ENCODE measurements at places on chromosomes 2 and 18.

DNA sequence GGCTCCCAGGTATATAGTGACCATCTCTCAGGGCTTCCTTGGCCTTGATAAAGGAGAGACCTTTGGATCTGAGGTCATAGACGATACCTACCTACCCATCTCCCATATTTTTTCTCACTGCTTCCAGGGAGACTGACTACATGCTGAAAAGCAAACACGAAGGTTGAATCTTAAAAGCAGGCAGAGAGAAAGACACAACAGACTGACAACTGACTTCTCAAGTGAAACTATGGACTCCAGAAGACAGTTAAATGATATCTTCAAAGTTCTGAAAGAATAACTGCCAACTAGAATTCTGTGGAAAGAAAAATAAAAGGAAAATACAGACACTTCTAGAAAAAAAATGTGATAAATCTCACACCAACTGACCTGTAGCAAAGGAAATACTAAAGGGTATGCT, 76.5 kb upstream of the HAAO start:
- no peak for DNase-seq

DNA sequence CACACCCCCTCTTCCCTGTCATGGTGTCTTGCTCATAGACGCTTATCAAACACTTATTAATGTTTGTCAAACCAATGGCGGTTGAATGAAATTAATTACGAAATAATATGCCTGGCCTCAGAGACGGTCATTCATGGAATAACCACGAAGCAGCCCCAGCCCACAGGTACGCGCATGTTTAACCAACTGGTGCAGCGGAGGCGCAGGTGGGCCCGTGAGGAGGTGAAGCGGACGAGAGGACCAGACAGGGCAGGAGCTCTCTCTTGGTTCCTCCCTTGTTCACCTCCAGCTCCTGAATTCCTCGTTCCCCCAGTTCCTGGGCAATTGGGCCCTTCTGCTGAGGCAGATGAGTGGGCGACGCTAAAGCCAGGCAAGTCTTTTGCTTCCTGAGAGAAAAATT, 169.8 kb downstream of the TNS1 start:
- no peak for DNase-seq

DNA sequence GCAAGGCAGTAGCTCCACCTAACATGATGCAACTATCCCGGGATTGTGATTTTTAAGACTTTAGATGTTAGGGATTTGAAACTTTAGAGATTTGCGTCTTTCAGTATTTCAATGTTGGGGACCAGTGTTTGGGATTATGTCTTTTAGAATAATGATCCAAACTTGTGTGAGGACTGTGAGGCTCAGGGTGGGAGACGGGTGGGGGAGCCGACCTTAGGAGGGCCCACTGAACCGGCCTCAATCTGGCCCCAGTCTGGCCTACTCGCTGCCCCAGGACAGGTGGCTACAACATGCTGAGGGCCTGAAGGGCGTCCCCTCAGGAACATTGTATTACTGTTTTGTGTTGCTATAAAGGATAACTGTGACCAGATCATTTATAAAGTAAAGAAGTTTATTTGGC, 10.7 kb downstream of the AMER3 start:
- DNase-seq, result no peak

- no peak for DNase-seq
Measured at GRCh38 chr2:143190431-143190830, 61.2 kb downstream of the ARHGAP15 start.

GRCh38 chr18:13551305-13551603, 175.1 kb downstream of the FAM210A start:
- DNase-seq, result no peak

GRCh38 chr2:143121957-143122356, 7.3 kb upstream of the ARHGAP15 start:
- no peak for DNase-seq

- no peak for DNase-seq
Measured at GRCh38 chr18:55353806-55354205, 234.2 kb downstream of the TCF4 start.

DNA sequence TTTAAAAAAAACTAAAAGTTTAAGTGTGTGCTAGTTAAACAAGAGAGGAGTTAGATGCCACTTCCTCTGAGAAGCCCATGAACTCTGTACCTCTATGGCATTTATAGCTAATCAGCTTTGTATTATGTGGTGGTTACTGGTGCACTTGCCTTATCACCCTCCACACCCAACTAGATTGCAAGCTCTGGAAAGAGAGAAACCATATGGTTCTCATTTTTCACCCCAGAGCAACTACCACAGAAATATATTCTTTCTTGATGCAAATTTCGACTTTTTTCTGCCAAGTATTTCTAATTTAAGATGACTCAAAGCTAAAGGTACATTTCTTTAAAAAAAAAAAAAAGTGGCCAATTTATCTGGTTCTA, 24.2 kb downstream of the RAPH1 start:
- DNase-seq, result no peak

- DNase-seq, result no peak
Measured at GRCh38 chr2:239256350-239256743, 144.5 kb downstream of the HDAC4 start.

GRCh38 chr2:151032741-151033191, 228.9 kb downstream of the RBM43 start:
- peak; percentile 70 for DNase-seq

DNA sequence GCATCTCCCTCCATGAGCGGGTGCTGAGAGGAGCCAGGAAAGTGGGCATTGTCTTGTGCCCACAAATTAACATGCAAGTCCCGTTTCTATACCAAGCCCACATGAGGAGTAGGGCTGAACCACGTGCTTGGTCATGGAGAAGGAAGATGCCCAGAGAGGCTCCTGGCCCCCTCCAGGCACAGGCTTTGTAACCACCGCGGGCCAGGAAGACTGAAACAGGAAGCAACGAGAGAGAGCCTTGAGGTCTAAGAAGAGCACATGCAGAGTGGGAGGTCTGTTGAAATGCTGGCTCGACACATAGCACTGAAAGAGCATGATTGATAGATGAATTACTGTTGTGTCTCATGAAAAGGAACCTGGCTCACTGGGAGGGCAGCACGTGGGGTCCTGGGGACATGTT, 36.3 kb downstream of the VWA3B start:
- DNase-seq, result no peak

- DNase-seq, result no peak
Measured at GRCh38 chr2:4673025-4673489, 969.7 kb downstream of the DCDC2C start.

DNA sequence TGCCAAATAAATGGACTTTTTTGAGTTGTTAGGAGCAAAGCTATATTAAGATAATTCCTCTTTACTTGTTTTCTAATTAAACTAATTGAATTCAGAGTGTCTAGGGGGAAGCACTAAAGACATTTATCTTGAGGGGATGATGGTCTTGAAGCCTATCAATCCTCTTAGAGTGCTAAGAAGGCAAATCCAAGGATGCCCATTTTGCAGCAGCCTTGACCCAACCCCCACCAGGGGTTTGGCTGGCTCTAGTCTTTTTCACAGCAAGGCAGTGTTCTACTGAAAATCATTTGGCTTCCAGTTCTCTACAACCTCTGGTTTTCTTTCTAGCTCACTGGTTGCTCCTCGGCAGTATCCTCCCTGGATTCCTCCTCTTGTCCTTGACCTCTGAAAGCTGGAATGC, 6.5 kb upstream of the RAX start:
- DNase-seq, result no peak

DNA sequence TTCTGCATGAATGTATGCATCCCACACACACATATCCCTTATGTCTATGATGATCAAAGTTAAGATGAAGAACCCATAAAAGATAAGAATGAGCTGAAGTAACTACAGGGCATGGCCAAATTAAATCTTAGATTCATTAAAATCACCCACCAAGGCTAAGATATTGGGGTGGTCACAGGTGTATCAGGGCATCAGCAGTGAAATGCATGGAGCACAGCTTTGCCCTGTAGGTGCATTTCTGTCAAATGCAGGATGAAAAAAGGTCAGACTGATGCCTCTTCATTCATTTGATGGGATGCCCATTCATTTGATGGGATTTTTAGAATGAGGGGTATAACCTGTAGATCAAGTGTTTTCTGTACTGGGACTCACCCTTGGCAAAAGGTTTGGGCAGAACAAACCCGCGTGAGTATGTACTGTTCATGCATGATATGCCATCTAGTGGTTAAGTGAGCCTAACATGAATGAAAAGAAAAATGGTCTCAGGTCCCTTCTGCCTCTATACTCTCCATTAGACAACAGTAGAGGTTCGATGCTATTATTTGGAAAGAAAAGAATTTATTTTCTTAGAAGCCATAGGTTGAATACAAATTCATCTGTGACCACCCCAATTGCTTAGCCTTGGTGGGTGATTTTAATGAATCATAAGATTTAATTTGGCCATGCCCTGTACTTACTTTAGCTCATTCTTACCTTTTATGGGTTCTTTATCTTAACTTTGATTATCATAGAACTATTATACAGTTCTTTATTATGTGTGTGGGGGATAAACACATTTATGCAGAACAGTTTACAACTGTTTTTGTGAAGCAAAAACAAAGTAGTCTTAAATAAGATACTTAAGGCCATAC, 43.2 kb upstream of the NOSTRIN start:
- peak; percentile 11 for DNase-seq

DNA sequence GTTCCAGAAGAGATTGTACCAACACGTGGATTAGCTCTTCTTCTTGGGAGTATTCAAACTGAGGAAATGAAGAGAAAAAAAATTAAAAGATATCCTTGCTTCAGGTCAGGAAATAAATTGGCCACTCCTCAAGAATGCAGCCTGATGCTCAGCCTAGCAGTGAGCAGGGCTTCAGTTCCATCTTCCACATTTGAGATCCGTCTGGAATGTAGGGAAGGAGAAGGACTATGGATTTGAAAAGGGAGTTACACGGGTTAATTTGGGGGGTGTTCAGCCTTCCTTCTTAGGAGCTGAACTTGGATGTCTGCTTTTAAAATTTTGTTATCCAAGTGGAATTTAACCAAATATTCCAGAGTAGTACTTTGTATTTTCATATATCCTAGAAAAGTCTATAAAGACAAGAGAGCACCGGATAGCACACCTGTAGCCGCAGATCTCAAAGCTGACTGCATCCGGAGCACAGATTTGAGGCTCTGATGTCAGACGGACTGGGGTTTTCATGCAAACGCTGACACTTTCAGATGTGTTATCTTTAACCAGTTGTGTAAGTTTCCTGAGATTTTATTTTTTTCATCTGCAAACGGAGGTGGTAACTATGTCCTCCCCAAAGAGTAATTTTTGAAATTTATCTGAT, 99.3 kb downstream of the COPS8 start:
- no peak for DNase-seq

GRCh38 chr2:6474161-6475140, 391.3 kb downstream of the CMPK2 start:
- DNase-seq, result no peak

GRCh38 chr2:106098081-106098480, 96.0 kb downstream of the UXS1 start:
- DNase-seq, result no peak

- DNase-seq, result no peak
Measured at GRCh38 chr2:113169586-113169985, 4.2 kb upstream of the PSD4 start.

DNA sequence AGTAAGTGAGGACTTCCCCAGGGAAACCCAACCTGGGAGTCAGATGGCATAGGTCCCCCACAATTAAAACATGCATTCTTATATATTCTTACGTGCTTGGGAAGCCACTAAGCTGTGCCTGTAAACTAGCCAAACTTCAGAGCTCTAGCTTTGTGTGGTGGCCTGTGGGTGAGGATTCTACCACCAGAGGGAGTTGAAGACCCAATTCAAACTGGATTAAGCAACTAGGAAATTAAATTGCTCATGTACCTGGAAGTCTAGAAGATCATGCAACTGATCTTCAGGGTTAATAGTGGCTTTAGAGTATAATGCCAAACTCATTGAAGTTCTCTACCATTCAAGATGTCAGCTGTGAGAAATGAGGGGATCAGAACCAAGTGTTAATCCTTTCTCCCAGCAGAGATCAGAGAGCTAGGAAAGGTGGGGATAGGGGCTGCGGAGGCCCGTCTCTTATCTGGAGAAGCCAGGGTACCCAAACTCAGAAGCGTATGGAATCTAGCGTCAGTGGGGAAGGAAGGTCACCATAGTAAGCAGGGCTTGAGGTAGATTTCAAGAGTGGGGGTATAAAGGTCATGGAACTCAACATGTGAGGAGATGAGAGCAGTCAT, 53.2 kb upstream of the CCDC85A start:
- DNase-seq, result peak; percentile 42

GRCh38 chr2:233892793-233893192, 24.4 kb upstream of the TRPM8 start:
- no peak for DNase-seq

- no peak for DNase-seq
Measured at GRCh38 chr18:48850822-48851598, 99.8 kb downstream of the SMAD7 start.

DNA sequence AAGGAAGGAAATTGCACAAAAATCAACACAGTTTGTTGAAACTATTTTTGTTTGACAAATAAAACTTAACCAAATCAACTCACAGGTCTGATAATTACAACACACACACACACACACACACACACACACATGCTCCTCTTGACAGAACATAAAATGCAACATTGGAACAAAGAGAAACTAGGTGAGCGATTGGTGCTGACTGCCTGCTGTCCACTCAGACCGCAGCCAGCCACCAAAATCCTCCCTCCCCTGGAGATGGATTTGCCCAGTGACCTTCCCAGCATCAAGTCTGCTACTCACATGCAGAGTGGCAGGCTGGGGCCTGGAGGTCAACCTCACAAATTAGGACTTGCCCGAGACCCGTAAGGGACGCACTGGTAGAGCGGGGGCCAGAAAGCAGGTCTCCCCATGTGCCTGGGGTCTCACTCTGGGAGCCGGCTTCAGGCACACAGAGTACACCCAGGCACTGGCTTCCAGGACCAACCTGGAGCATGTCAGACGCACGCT, 61.4 kb downstream of the DIPK1C start:
- no peak for DNase-seq

DNA sequence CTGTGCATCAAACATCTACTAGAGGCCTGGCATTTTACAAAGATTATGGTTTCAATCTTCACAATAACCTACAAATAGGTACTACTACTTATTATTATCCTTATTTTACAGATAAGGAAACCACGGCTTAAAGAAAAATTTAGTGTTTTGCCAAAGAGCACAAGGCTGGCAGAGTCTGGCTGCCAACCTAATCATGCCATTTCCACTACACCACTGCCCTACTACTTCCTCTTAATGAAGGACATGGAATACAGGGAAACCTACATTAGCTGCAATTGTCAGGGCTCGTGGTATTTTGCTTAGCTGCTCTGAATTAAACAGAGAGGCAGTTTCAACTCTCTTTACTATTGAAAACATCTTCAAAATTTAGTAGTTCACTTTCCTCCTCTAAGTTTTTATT, 5.9 kb downstream of the MBOAT2 start:
- DNase-seq, result no peak

- no peak for DNase-seq
Measured at GRCh38 chr2:236366397-236366796, 102.2 kb upstream of the ASB18 start.

DNA sequence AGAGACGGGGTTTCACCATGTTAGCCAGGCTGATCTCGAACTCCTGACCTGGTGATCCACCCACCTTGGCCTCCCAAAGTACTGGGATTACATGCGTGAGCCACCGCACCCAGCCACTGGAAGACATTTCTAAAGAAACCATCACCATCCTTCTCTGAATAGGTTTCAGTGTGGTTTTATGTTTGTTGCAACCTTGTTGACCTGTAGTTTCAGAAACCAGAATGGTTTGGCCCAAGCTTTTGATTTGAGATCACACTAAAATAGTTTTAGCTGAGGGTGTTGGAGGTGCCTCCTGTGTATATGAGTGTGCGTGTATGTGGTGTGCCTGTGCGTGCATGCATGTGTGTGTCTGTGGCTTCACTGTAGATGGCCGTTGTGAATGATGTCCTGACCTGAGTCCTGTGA, 26.2 kb downstream of the INPP4A start:
- DNase-seq, result no peak

Data from non-pigmented ciliary epithelial cell (primary cell).